Activated CD4-positive, CD25-positive, alpha-beta regulatory T cell treated with anti-CD3 and anti-CD28 coated beads, Interleukin-2, amount 50 U/mL, for 72 hours (primary cell): ENCODE measurements at places on chromosomes 11 and 22.

DNA sequence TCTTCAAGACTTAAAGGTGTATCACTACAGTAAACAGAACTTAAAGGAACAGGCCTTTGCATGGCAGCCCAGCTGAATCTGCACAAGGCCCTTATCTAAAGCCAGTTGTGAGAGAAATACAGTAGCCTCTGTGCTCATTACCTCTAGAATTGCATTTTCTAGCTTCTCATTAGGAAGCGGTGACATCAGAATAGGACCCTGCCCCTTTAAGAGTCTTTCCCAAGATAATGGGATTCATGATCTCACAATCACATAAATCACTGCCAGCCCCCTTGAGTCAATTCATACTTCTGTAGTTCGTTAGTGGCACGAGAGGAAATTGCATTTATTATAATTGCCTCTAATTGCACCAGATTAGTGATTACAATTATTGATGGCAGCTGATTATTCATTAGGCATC is 170.3 kb downstream of the NTM start:
- no peak for DNase-seq

- DNase-seq = no peak
These were observed 341.1 kb upstream of the B3GAT1 start for GRCh38 chr11:134752964-134753770.

- no peak for DNase-seq
These were observed 27.0 kb downstream of the DSCAML1 start for GRCh38 chr11:117770061-117770460.

- DNase-seq = no peak
These were observed 87.7 kb upstream of the HORMAD2 start for GRCh38 chr22:29992341-29993275.

GRCh38 chr11:19846654-19847305 is 134.1 kb downstream of the NAV2 start:
- no peak for DNase-seq

- no peak for DNase-seq
These were observed 7.4 kb downstream of the SYT13 start for GRCh38 chr11:45278714-45279113.

DNA sequence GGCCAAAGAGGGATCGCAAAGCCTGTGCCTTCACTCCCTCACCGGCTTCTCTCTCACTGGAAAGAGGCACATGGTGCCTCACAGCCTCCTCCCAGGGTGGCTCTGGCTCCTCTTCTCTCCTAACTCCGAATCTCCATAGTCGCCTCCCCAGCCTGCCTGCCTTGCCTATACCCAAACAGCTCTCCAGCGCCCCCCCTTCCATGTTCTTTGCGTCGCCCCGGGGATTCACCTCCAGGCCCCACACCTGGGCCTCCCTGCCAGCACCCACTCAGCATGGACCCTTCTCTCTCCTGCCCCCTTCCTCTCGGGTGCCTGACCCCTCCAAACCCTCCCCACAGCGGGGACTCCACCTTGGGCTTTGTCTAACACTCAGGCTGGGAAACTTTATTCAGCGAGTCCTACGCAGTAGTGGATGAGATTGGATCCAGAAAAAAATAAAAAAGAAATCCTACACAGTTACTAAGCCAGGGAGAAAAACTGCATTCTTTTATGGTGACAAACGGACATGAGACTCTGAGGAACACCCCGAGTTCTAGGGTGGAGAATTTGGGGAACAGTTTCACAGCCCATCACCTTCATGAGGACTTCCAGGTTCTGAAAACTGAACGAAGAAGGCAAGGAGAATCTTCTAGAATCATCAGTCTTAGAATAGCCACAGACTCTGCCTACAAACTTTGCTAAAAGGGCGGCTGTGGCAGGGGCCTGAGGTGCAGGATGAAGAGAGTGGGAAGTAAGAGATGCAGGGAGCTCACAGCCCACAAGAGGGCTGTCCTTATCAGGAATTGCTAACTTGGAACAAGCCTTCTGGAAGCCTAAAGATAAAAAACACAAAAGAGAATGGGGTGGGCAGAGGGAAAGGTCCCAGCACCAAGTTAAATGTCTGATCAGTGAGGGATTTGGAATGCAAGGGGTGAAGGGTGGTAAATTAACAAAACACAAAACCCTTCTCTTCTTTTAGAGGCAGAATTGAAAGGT is 5.3 kb downstream of the PPM1F start:
- DNase-seq = no peak

GRCh38 chr11:11626128-11626527 is 4.3 kb upstream of the GALNT18 start:
- no peak for DNase-seq

DNA sequence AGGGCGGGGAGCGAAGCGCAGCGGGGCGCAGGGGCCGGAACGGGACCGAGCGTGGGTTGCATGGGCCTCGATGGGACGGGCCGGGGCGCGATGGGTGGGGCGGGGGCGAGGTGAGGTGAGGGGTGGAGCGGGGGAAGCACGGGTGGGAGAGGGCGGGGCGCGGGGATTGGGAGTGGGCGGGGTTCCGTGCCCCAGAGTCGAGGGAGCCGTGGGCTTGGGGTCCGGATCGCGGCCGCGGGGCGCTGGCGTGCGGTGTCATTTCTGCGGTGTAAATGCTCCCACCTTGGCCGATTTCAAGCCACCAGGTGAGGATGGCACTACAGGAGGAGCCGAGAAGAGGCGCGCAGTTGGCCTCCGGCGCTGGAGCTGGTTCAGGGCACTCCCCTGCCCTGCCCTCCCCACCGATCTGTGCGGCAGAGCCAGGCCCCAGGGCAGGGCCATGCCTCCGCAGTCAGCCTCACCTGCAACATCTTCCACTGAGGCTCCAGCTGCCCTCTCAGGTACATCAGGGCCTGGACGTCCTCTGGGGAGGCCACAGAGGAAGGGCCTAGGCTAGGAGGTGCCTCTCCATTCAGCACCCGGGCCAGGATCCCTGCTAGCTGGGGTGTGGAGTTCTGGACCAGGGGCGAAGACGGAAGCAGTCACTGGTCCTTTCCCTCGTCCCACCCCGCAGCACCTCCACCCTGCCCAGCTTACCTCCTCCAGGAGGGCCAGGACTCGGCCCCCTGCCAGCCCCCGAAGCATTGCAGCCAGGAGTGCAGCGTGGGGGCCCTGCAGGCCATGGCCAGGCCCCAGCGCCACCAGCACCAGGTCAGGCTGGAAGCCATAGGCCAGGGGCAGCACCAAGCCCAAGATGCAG is 620 bp upstream of the TUBGCP6 start:
- no peak for DNase-seq

- no peak for DNase-seq
These were observed 12.0 kb downstream of the BRSK2 start for GRCh38 chr11:1401656-1402221.

GRCh38 chr11:65558930-65559509 is 861 bp upstream of the LTBP3 start:
- no peak for DNase-seq

GRCh38 chr22:48981371-48982061 is 846.2 kb downstream of the BRD1 start:
- DNase-seq = no peak

DNA sequence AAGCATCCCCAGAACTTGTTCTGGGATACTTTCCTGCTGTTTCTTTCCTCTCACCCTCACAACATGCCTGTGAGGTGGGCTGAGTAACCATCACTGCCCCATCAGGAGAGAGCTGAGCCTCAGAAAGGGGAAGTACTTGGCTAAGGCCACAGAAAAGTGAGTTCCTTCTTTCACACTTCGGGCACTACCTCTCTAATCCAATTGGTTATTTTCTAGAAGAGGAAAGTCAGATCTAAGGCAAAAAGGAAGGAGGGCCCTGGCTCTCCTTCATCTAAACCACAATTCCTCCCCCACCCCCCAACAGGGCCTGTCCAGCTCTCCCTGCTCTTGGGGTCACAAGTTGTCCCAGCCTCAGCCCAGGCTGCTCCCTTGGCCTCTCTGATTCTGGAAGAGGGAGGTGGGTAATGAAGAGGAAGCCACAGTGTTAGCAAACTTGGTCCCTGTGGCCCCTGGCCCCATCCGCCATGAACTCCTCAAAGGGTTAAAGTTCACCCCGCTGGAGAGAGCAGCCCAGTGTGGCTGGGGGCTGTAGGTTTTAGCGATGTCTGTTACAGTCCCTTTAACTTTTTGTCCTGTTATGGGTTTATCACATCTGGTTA is 34.0 kb downstream of the SLC22A12 start:
- no peak for DNase-seq

GRCh38 chr22:47129902-47130635 is 367.6 kb downstream of the TBC1D22A start:
- DNase-seq = no peak

- no peak for DNase-seq
These were observed 103.0 kb downstream of the PARVA start for GRCh38 chr11:12480401-12480800.

- DNase-seq = no peak
These were observed 97.8 kb downstream of the ME3 start for GRCh38 chr11:86574493-86575207.

GRCh38 chr11:2406451-2406850 is 5.9 kb downstream of the TSSC4 start:
- DNase-seq = no peak

- DNase-seq = no peak
These were observed 886 bp downstream of the SHISA8 start for GRCh38 chr22:41913842-41914534.

GRCh38 chr11:124880290-124880611 is 15.0 kb downstream of the ROBO3 start:
- no peak for DNase-seq

GRCh38 chr22:42296883-42297282 is 26.4 kb upstream of the TCF20 start:
- no peak for DNase-seq

GRCh38 chr22:46813816-46814597 is 51.6 kb downstream of the TBC1D22A start:
- DNase-seq = no peak

GRCh38 chr11:111123463-111124398 is 121.8 kb upstream of the POU2AF2 start:
- DNase-seq = no peak

DNA sequence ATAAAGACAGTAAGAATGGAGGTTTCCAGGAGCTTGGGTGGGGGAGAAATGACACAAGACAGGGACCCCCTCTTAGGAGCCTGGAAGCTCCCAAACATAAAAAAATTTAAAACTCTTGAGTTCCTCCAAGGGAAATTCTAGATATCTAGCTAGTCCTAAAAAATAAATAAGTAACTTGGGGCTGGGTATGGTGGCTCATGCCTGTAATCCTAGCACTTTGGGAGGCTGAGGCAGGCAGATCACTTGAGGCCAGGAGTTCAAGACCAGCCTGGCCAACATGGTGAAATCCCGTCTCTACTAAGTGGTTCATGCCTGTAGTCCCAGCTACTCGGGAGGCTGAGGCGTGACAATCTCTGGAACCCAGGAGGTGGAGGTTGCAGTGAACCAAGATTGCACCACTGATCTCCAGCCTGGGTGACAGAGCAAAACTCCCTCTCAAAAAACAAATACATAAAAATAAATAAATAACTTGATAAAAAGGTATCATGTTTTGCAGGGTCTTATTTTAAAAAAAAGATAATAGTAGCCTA is 20.0 kb upstream of the TOP3B start:
- no peak for DNase-seq

- no peak for DNase-seq
These were observed 9.2 kb downstream of the MAPK8IP1 start for GRCh38 chr11:45894555-45895247.

DNA sequence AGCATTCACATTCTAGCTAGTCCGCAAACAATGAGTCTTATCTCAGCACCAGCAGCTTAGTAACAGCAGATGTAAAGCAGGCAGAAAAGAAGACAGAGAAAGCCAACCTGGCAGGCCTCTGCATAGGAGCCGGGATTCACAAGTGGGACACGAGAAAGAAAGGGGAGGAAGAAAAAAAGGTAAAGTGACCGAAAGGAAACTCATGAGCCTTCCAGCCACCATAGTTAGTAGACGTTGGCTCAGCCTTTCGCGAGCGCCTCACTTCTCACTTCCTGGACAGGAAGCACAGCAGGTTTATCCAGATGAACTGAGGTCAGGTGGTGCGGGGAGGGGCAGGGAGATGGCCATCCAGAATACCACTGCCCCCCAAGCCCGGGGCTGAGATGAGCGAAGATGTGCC is 19.7 kb upstream of the KAT5 start:
- no peak for DNase-seq
